ENCODE measurements at places on chromosomes 7 and 10.
A peak's percentile ranks its signal among the peaks of the same experiment; 100 is the strongest.

GRCh38 chr7:84025332-84025927, 169.2 kb downstream of the SEMA3A start:
- no peak for DNase-seq

GRCh38 chr7:28818996-28819395, 139.1 kb downstream of the TRIL start:
- no peak for DNase-seq

DNA sequence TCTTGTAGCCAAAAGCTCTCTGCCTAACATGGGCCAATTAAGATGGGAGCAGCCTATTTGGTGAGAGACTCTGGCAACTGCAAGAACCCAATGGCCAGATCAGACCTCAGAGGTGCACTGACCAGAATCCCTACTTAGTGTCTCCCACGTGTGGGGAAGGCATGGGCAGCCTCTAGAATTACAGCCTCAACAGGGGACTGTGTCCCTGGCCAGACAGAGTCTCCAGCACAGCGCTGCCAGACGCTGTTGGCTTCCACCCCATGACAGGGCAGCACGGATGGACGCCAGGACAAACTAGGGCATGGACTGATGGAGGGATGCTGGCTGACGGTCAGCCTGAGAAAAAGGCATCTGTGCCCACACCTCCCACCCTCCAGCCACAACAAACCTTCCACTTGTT, 729.3 kb upstream of the AUTS2 start:
- DNase-seq, result no peak

- DNase-seq, result no peak
These were observed 117.0 kb upstream of the AMPH start for GRCh38 chr7:38748056-38748610.

DNA sequence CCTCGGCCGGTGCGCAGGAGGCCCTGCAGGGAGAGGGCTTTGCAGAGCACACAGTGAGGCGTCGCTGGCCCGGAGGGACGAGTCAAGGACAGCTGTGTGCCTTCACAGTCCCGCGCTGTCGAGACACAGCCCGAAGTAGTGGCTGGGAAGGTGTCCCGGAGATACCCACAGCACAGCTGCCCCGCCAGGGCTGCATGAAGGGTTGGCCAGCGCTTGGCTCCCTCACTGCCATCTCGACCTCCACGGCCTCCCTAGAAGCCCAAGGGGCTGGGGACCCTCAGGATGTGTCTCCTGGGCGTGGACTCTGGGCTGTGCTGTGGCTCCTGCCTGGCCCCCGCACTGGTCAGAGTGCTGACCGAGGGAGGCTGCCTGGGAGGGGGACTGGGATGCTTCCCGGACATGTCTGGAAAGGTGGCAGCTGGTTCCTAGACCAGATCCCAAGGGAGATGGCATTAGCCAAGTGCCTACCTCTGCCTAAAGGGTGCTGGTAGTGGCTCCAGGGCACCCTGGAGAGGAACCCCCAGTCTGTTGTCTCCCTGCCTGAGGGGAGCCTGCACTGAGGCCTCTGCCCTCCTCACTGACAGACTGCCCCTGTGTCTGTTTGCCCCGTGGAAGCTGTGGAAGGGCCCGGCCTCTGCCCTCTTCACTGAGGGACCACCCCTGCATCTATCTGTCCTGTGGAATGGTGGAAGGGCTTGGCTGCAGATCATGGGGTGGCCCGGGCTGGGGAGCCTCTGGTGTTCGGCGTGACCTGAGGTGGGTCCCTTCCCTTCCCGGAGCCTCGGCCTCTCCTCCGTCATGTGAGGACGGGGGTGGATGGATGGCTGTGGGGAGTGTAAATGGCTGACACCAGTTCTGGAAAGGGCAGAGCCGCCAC, 5.8 kb downstream of the ELFN1 start:
- DNase-seq, result no peak

DNA sequence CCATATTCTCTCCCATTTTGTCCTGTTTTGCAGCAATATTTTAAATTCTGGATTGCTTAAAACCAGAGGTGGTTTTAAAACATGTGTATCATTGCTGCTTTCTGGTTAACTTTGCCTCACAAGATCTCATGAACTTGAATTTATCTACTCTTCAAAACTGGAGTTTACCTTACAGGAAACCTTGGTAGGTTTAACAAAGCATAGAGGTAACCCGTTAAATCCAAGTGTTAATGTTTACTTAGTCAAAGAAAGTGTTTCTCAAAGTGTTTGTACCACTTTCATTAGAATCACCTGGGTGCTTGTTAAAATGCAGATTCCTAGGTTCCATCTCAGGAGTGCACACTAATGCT, 44.0 kb upstream of the VDAC2 start:
- no peak for DNase-seq

DNA sequence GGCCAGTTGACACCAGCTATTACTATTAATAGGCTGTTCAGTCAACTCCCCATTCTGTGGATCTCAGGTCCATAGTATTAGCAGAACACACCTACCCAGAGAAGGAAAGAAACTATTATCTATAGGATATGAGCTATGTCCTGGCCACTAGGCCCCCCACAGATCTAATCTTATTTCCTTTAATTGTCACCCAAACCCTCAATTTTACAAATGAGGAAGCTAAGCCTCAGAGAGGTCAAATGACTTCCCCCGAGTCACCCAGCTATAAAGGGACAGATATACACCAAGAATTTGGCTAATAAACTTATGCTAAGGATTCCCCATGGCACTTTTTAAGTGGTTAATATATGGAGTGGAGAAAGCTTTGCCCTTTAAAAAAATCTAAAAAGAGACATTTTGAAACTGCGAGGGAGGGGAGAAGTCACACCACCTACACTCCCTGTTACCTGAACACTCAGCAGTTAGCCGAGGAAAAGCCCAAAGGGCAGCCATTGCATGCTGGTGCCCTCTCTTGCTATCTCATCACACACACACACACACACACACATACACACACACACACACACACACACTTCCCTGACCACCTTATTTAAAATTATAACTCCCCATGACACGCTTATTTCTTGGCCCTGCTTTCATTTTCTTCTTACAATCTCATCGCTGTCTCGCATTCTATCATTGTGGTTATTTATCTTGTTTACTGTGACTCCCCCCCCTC, 157.0 kb upstream of the ADO start:
- no peak for DNase-seq

DNA sequence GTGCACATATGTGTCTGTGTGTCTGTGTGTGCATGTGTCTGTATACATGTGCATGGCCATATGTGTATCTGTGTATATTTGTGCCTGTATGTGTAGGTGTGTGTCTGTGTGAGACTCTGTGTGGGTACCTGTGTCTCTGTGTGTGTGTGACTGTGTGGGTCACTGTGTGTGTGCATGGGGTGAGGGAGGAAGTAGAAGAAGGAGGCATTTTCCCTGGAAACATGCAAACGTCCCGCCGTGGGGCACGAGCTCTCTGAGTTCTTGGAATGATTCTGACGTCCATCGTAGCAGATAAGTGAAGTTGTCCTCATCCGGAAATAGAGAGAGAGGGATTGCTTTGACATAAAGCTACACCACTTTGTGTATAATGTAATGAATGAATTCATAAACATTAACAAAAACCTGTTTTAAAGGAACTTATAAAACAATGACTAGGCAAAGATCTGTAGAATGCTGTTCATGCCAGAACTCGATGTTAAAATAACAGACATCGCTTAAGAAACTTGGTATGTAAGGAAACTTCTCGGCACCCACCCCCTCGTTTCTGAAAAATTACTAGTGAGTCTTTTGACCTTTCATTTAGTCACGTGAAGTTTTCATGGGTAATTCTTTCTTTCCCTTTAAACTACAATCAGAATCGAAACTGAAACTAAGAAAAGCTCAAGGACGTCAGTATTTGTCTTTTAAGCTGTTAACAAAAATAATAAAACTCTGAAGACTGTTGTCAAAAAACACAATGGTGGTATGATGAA, 43.6 kb upstream of the KLF6 start:
- peak; percentile 57 for DNase-seq

GRCh38 chr7:119283353-119283752, 989.6 kb upstream of the KCND2 start:
- DNase-seq, result no peak

- no peak for DNase-seq
These were observed 37.3 kb upstream of the LEP start for GRCh38 chr7:128203710-128204214.

DNA sequence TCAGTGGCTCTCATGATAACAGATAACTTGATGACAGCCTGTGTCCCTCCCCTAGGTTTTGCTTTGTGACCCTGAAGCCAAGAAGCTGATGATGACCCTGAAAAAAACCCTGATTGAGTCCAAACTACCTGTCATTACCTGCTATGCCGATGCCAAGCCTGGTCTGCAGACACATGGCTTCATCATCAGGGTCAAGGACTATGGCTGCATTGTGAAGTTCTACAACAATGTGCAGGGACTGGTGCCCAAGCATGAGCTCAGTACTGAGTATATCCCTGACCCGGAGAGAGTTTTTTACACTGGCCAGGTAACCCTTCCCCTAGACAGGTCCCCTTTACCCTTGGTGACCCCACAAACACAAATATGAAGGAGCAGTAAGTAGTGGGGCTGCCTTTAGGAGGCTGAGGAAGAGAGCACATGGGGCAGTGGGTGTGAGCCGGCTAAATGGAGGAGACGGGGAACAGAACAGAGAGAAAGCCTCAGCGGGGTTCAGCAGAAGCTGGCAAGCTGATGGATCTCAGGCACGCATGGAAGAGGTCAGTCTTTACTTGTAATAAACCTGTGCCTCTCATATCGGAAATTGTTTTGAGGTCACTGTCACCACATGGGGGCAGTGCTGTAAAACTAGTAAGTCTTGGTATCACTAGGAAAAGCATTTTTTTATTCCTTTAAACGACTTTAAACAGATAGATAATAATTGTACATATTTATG, 20.2 kb downstream of the PDCD11 start:
- DNase-seq, result peak; percentile 73

DNA sequence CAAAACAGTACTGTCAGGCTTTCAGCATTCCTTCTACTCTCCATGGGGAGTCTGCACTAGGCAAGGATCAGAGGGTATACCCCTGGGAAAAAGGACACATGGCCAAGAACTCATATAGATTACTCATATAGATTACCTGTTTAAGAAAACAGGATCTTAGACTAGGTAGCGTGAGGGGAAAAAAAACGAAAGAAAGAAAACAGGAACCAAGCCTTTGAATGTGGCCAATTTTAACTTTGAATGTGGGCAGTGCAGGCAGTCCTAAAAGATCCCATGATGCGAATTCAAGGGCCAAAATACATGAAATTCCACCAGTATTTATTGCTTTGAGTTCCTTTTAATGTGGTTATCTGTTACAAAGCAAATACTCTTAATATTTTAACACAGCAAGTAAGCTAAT, 108.6 kb upstream of the TAC1 start:
- no peak for DNase-seq

- no peak for DNase-seq
These were observed 66.0 kb downstream of the IPMK start for GRCh38 chr10:58201704-58202103.

- DNase-seq, result no peak
These were observed 1.2 kb upstream of the PGAM2 start for GRCh38 chr7:44066494-44067063.

- no peak for DNase-seq
These were observed 353.1 kb downstream of the GATA3 start for GRCh38 chr10:8407501-8408021.

DNA sequence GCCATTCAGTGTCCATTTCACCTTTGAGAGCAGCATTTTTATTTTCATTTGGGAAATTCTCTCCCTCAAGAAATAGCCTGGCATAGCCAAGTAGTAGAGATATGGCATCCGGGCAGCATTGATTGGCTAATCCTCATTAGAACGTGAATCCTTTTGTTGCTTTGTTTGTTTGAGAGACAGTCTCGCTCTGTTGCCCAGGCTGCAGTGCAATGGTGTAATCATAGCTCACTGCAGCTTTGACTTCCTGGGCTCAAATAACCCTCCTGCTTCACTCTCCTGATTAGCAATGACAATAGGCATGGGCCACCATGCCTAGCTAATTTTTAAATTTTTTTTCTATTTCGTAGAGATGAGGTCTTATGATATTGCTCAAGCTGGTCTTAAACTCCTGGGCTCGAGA, 1174.9 kb upstream of the AUTS2 start:
- DNase-seq, result no peak

DNA sequence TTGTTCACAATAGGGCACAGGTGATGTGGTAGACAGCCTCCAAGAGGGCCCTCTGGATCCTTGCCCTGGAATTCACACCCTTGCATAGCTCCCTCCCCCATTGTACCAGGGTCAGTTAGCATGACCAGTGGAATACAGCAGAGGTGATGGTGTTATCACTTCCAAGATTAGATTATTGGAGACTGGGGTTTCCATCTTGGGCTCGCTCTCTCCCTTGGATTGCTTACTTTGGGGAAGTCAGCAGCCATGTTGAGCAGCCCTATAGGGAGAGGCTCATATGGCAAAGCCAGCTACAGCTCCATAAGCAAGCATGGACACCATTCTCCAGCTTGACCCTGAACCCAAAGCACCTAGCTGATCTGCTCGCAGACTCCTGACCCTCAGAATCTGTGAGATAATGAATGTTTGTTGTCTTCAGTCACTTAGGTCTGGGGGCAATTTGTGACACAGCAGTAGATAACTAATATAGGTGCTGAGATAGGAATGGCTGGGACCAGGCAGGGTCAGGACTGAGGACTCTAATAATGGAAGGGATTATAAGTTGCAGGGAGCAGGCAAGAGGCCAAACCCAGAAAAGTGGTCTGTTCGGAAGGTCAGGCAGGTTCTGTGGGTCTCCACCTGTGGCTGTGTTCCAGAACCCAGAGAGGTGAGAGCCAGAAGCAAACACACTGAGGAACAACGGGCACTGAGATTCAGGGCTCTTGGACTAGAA, 22.9 kb downstream of the TBXAS1 start:
- no peak for DNase-seq

DNA sequence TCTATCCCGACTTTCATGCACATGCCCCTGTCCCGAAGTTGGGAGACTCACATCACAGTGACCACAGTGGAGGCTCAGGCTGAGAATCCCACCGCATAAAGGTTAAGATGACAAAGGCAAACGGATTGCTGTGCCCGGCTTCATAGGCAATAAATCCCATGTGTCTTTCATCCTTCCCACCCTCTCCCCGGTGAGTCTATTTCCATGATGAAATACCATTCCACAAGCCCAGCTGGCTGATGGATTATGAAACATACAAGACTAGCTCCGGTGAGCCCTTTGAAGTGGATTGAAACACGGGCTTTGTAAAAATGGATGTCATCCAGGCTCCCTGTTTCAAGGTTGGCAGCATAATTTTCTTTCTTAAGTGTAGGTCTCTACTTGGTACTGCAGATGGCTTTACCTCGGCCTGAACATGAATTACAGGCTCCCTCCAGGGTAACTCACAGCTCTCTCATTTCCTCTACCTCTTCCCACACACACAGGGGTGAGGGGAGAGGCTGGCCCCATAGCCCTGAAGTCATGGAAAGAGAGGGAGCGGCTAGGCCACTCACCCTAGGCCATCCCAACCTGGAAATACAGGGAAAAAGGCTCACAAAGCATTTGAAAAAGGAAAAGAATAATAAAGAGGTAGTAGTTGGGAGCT, 92.0 kb upstream of the CALN1 start:
- DNase-seq, result no peak

All from CD8-positive, alpha-beta memory T cell (primary cell).